Activated CD4-positive, alpha-beta T cell treated with anti-CD3 and anti-CD28 coated beads, Interleukin-2, amount 10 ng/mL, durations not matched to agents 24 days and 14 days (primary cell): ENCODE measurements at places on chromosomes 11 and 22. TPM values are rescaled to one million over a fixed set of nuclear protein-coding genes. Genes with fewer than 3 reads are reported as not detected.

The DDI1 gene
- total RNA-seq, result not detected in 2 replicates

The NXPE4 gene
- not detected in 2 replicates for total RNA-seq

The BET1L gene
- 43.6 and 46.9 TPM in 2 replicates for total RNA-seq

The PATE2 gene
- not detected in 2 replicates for total RNA-seq

The WEE1 gene
- total RNA-seq, result 55.5 and 57.7 TPM in 2 replicates

The CBLIF gene
- not detected in 2 replicates for total RNA-seq

The SYT12 gene
- not detected in 2 replicates for total RNA-seq

The USH1C gene
- not detected in 2 replicates for total RNA-seq

The OR56A1 gene
- not detected in 2 replicates for total RNA-seq

The VWCE gene
- total RNA-seq, result 10.6 and 12.4 TPM in 2 replicates

GRCh38 chr11:128179512-128179911, 407.8 kb downstream of the ETS1 start:
- H3K27ac ChIP-seq, result no peak overlapping the region
- H3K36me3 ChIP-seq, result peaks cover 3% of the 10 kb centered on the region
- H3K4me1 ChIP-seq, result peaks cover 38% of the 10 kb centered on the region
- H3K4me3 ChIP-seq, result no peak overlapping the region
- H3K27me3 ChIP-seq, result no peaks in the 10 kb centered on the region

DNA sequence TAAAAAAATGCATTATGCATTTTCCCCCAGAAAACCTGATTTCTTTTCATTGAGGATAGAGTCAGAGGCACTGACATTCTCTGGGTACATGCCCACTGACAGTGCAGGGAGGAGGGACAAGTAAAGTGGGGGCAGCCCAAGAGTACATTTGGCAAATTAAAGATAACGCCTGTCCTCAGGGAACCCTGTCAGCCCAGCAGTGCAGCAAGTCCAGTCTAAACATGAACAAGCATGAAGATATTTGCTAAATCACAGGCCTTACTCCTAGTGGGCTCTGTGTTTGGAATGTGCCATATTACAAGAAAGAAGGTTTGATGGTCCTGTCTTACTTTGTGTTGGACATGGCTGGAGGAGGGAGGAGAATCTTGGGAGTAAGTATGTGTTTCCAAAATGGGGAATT, 37.9 kb downstream of the AMOTL1 start:
- no peak overlapping the region for H3K4me3 ChIP-seq
- H3K36me3 ChIP-seq, result no peaks in the 10 kb centered on the region
- no peaks in the 10 kb centered on the region for H3K4me1 ChIP-seq
- no peaks in the 10 kb centered on the region for H3K27me3 ChIP-seq

- no peak overlapping the region for H3K27ac ChIP-seq
- DNase-seq, result no peak
- H3K36me3 ChIP-seq, result no peaks in the 10 kb centered on the region
- no peaks in the 10 kb centered on the region for H3K27me3 ChIP-seq
- H3K4me1 ChIP-seq, result no peaks in the 10 kb centered on the region
- H3K4me3 ChIP-seq, result no peak overlapping the region
Measured at GRCh38 chr11:132646890-132647289, 885.4 kb downstream of the OPCML start.

GRCh38 chr22:32552521-32552920, 77.9 kb downstream of the FBXO7 start:
- no peak for DNase-seq
- H3K36me3 ChIP-seq, result no peaks in the 10 kb centered on the region
- H3K27me3 ChIP-seq, result no peaks in the 10 kb centered on the region
- no peak overlapping the region for H3K4me3 ChIP-seq

GRCh38 chr11:78822931-78823423, 248.3 kb upstream of the NARS2 start:
- no peak overlapping the region for H3K4me3 ChIP-seq
- H3K27me3 ChIP-seq, result no peaks in the 10 kb centered on the region

DNA sequence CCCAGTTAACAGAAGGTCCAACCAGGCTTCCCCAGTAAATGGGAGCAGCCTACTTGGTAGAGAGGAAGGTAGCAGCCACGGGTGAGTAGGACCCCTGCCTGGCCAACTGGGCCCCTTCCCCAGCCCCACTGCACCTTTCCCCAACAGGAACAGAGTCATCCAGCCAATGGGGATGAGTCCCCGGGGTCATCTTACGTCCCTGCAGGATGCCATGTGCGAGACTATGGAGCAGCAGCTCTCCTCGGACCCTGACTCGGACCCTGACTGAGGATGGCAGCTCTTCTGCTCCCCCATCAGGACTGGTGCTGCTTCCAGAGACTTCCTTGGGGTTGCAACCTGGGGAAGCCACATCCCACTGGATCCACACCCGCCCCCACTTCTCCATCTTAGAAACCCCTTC, 6.6 kb downstream of the RIC8A start:
- DNase-seq, result no peak
- H3K4me3 ChIP-seq, result no peak overlapping the region
- peaks cover 56% of the 10 kb centered on the region for H3K36me3 ChIP-seq

GRCh38 chr11:2472428-2473186, 27.8 kb downstream of the KCNQ1 start:
- peaks cover 7% of the 10 kb centered on the region for H3K4me1 ChIP-seq
- H3K4me3 ChIP-seq, result no peak overlapping the region
- DNase-seq, result no peak
- H3K36me3 ChIP-seq, result peaks cover 2% of the 10 kb centered on the region
- peaks cover 5% of the 10 kb centered on the region for H3K27me3 ChIP-seq

DNA sequence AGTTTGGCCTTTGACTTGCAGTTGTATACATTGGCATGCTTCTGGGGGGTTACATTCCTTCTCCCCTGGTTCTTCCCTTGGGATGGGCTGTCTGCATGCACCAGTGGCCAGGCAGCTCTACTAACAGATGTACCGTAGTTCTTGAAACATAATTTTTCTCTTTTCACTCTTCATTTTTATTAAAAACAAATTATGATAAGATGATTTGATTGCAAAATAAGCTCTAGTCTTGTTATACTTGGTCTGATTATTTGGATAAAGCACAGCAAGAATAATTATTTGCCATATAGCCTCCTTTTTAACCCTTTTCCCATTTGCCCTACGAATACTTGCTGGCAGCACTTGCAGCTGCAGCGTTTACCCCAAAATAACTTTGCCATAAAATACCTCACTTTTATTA, 12.7 kb downstream of the OR56A5 start:
- no peak for DNase-seq
- H3K27ac ChIP-seq, result no peak overlapping the region
- H3K4me1 ChIP-seq, result no peaks in the 10 kb centered on the region
- no peak overlapping the region for H3K4me3 ChIP-seq
- no peaks in the 10 kb centered on the region for H3K36me3 ChIP-seq

DNA sequence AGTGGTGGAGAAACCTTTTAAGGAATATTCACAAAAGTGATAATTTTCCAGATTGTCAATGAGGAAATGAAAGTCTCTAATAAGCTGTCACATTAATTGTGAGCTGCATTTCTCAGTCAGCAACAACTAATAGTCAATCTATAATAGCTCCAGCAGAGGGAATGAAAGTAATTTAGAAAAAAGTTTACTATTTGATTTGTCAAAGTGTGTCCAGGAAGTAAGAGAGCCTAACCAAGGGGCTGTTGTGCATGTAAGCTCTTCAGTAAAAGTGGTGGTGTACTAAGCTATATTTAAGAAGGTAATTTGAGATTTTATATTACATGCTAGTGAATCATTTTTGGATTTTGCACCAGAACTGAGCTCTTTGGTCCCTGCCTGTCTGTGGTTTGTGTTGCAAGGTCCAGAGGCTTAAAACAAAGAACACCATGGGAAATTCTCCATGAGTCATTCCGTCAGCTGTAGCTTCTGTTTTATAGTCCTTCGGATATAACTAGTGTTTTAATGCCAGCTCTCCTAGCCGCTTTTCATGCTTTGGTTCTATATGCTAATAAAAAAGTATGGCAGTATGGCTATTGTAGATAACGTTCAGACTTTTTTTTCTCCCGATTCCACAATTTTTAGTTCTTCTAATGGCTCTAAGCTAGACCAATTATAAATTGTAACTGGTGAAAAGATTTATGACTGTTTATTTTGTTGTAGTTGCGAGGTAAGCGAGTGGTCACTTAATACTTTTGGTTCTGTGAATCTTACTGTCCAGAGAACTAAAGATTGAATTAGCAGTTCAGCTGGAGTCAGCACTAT, 64.6 kb downstream of the ARHGEF12 start:
- DNase-seq, result no peak
- peaks cover 41% of the 10 kb centered on the region for H3K27me3 ChIP-seq

- H3K27me3 ChIP-seq, result no peaks in the 10 kb centered on the region
- no peak overlapping the region for H3K4me3 ChIP-seq
- H3K27ac ChIP-seq, result no peak overlapping the region
- H3K36me3 ChIP-seq, result no peaks in the 10 kb centered on the region
Measured at GRCh38 chr11:93972790-93973189, 48.4 kb upstream of the HEPHL1 start.

DNA sequence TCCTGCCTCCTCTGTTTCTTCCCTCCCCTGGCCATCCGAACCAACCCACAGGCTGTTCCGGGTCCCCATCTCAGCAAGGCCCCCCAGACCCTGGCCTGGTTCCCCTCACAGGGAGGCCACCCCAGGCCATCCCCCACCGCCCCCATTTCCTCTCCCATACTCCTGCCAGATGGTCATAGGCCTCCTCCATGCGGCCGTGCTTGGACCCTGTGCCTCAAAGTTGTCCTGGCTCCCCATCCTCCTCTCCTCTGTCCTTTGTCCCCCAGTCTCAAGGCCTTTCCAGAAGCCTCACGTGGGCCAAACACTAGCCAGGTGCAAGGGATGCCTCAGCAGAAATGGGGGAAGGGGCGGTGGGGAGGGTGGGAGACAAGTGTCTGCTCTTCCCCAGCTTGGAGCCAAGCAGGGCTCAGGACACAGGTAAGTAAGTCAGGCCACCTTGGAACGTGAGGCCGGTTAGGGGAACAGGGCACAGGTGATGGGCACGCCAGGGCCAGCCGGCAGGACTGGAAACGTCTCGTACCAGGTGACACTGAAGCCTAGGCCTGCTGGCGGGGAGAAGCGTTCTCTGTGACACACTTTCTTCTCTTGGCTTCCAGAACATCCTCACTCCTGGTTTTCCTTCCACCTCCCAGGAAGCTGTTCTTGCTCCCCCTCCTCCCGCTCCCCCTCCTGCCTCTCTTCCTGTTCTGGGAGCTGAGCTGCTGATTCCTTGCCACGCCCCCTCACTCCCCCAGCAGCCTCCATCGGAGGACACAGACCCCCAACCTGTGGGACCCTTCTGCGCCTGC, 31.5 kb upstream of the SLC22A12 start:
- H3K27me3 ChIP-seq, result no peaks in the 10 kb centered on the region
- H3K27ac ChIP-seq, result no peak overlapping the region
- no peak for DNase-seq

DNA sequence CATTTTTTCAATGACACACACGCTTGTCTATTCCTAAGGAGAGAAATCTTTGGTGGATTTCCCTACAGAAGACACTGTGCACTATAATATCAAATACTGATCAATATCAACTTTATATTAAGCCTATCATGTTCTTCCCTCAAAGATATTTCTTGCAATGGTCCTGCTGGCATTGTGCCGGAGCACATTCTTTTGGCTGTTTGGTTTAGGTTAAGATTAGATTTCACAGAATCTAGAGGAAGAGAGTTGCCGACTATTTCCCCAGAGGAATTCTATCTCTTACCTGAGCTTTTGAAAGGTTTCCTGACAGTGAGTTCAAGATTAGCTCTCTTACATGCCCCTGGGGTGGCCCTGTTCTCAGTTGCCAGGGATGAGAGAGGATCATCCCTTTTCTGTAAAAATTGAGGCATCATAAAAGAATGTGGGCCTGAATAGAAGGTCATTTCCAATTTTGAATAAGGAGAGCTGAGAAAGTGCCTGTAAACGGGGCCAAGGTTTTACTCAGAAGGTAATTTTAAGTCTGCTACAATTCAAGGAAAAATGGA, 180.6 kb upstream of the ARHGAP20 start:
- DNase-seq, result no peak
- no peaks in the 10 kb centered on the region for H3K4me1 ChIP-seq
- no peaks in the 10 kb centered on the region for H3K36me3 ChIP-seq
- H3K27ac ChIP-seq, result no peak overlapping the region

GRCh38 chr11:65418681-65419459, 3.7 kb upstream of the NEAT1 start:
- peak overlapping the region; percentile 100 for H3K4me3 ChIP-seq
- H3K36me3 ChIP-seq, result peaks cover 20% of the 10 kb centered on the region
- peak overlapping the region; percentile 100 for H3K27ac ChIP-seq
- peaks cover 55% of the 10 kb centered on the region for H3K4me1 ChIP-seq

DNA sequence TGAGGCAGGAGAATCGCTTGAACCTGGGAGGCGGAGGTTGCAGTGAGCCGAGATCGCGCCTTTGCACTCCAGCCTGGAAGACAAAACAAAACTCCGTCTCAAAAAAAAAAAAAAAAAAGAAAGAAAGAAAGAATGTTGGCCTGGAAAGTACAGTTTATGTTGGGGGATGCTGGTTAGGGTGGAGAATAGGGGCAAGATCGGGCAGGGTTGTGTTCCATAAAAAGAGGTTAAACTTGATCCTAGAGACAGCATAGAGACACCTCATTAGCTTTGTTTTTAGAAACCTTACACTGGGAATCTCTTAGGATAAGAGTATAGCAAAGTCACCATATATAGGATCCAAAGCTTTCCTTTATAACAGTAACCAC, 1.9 kb upstream of the FTH1 start:
- H3K36me3 ChIP-seq, result peaks cover 23% of the 10 kb centered on the region
- peaks cover 57% of the 10 kb centered on the region for H3K4me1 ChIP-seq
- no peaks in the 10 kb centered on the region for H3K27me3 ChIP-seq

- no peak for DNase-seq
- no peak overlapping the region for H3K27ac ChIP-seq
- peaks cover 23% of the 10 kb centered on the region for H3K4me1 ChIP-seq
Measured at GRCh38 chr11:66281001-66281400, 3.0 kb downstream of the CNIH2 start.

- H3K27me3 ChIP-seq, result peaks cover 28% of the 10 kb centered on the region
- H3K27ac ChIP-seq, result no peak overlapping the region
- H3K4me1 ChIP-seq, result peaks cover 5% of the 10 kb centered on the region
Measured at GRCh38 chr11:64003807-64004589, 17.8 kb downstream of the OTUB1 start.

GRCh38 chr11:46743043-46743442, 24.0 kb downstream of the F2 start:
- H3K36me3 ChIP-seq, result peaks cover 63% of the 10 kb centered on the region
- H3K27me3 ChIP-seq, result no peaks in the 10 kb centered on the region
- H3K4me1 ChIP-seq, result no peaks in the 10 kb centered on the region
- no peak overlapping the region for H3K27ac ChIP-seq
- no peak overlapping the region for H3K4me3 ChIP-seq

DNA sequence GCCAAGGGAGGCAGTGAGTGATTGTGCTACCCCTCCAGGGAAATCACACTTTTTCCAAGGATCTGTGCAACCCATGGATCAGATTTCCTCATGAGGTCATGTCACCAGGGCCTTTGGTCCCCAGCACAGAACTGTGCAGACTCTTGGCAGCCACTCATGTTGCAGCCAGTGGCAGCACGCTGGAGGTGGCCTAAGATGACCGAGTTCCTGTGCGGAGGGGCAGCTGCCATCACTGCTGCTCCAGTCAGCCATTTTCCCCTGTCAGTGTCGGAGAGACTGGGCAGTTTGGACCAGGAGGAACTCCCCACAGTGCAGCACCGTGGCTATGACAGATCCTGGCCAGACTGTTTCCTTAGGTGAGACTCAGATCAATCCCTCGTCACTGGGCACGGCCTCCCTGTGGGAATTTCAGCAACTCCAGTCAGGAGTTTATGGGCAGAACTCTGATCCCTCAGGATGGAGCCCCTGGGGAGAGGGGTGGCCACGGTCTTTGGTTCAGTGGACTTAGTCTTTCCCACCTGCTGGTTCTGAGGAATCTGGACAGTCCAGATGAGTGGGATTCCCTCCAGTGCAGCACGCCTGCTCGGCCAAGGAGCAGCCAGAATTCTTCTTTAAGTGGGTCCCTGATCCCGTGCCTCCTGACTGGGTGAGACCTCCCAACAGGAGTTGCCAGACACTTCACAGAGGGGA, 194.6 kb upstream of the CARD18 start:
- no peak overlapping the region for H3K4me3 ChIP-seq
- no peak overlapping the region for H3K27ac ChIP-seq
- no peaks in the 10 kb centered on the region for H3K36me3 ChIP-seq
- H3K4me1 ChIP-seq, result no peaks in the 10 kb centered on the region
